Activated T-helper 1 cell treated with anti-CD3 and anti-CD28 coated beads, Interleukin-2, amount 50 U/mL, for 16 hours (primary cell): ENCODE measurements at places on chromosomes 7 and 10.

DNA sequence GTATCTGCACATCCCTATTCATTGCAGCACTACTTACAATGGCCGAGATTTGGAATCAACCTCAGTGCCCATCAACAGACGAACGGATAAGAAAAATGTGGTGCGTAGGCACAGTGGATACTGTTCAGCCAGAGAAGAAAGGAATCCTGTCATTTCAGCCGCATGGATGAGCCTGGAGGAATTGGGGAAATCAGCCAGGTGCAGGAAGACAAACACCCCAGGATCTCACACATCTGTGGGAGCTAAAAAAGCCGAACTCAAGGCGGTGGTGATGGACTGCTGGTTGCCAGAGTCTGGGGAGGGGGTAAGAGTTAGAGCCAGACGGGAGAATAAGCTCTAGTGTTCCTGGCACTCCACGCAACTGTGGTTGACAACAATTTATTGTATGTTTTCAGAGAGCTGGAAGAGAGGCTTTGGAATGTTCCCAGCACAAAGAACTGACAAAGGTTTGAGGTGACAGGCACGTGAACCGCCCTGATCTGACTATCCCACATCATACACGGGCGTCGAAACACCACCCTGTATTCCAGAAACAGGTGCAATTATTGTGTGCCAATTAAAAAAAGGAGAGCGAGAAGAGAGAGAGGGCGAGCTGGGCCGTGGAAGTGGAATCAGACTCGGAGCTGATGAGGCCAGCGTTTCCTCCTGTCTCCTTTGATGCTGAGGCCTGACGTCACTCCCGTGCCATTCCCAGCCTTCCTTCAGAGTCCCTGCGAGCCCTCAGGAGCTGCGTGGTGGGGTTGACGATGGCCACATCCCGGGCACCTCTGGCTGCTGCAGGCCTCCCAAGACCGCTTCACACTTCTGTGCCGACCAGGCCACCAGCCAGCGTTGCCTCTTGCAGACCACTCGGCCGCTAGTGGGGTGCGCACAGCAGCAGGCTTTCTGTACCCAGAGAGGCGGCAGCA, 189.5 kb downstream of the DNAJB6 start:
- DNase-seq = no peak

GRCh38 chr7:91264924-91265681, 870 bp downstream of the FZD1 start:
- DNase-seq = no peak

- no peak for DNase-seq
These were observed 552.1 kb downstream of the SORCS1 start for GRCh38 chr10:106612381-106612780.

- DNase-seq = no peak
These were observed 9.4 kb upstream of the NKX2-3 start for GRCh38 chr10:99523251-99523773.

DNA sequence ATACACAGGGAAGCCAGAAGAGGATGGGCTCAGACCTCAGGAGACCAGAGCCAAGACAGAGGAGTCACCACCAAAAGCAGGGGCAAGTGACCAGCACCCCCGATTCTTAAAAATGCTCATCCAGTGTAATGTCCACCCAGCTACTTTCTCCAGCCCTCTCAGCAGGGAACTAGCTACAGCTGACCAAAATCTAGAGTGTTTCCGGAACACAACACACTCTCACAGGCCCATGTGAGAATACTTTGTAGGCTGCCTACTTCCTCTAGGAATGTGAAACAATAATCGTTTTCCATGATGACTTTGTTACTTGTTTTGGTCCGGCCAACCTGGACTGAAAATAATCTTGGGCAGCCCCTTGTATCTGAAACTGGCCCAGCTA, 14.5 kb downstream of the PSAP start:
- DNase-seq = no peak

DNA sequence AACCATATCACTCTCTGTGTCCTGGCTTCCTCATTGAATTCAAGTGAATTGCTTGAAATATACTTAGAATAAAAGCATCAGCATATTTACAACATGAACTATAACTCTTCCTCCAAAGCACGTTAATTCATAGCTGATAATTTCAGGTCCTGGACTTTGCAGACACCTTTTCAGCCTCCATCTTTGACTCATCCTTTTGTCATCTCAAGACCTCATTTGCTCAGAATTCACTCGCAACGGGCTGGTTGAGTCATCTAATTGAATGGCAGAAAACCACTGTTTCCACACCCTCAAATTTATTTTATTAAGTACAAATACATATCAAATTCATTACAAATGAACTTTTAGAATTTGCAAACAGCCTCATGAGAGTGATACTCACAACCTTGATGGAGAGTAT, 545.7 kb downstream of the GATA3 start:
- no peak for DNase-seq

DNA sequence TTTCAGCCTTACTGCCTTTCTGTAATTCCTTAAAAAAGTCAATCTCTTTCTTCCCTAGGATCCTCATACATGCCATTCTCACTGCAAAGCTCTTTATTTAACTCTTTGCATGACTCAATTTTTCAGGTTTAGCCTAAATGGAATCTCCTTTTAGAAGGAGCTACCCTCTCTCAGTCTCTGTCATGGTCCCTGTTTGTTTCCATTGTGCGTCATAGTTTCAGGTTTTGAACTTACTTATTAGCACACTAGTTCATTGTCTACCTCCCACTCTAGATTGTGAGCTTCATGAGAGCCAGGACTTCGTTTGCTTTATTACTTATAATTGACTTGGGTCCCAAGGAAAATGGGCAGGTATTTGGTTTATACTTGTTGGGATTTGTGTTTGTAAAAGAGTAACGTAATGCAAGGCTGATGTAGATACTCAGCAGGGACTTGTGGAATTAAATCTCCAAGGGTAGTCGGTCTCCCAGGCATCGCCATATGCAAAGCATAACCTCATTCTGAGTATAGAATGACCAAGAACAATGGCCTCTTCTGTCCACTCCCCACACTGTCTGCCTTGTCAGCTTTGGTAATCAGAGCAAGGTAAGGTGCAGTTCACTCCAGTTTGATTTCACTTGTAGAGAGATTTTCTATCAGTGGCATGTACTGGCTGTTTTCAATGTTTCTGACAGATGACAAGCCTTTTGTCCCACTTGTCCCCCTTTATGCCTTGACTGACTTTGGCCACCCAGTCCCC, 252.0 kb downstream of the SORCS3 start:
- DNase-seq = no peak

DNA sequence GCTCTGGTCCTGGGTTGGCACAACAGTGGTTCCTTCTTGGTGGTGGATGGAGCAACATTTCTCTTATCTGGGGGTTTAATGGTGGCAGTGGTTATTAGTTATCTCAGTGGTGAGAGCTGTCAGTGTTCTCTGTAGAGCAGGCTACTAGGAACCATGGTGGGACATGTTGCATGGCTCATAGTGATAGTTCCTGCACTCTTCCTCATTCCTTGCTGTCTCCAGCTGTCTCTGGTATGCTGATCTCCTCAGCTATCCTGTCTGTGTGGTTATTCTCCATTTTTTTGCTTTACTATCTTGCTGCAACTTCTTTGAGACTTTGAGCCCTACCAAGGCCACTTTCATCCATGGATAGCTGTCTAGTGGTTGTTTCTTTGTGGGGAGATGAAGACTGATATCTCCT, 44.0 kb downstream of the CCDC7 start:
- DNase-seq = no peak

- no peak for DNase-seq
These were observed 14.3 kb downstream of the TES start for GRCh38 chr7:116224492-116225098.
